ENCODE measurements at places on chromosomes 7 and 10.

GRCh38 chr7:138243430-138243829, 167.2 kb downstream of the AKR1D1 start:
- peak; percentile 71 for DNase-seq

DNA sequence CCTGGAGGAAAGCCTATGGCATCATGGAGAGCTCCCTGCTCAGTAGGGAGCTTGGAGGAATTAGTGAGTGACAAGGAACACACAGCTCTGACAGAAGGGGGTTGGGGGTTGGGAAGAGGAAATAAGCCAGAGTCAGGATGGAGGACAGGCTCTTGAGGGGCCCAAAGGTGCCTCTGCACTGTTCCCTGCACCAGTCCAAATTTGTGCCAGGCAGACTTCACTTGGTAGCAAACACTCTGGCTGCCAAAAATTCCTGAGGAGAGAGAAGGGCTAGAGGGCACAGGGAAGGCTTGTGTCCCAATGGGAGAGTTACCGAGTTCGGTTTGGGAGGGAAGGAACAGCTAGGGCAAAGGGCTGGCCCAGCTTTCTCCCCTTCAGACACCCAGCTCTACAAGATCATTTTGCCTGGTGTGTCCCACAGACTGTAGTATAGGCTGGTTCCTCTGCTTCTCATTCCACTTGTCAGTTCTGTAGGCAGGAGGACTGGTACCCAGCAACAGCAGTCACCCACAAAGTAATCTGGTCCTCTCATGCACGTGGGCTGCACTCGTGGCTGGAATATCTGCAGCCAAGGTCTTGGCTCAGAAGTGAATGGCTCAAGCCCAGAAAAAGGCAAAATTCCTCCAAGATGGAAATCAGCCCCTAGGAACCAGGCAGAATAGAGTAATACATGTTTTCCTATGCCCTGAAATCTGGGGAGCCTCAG, 8.0 kb upstream of the KCNIP2 start:
- no peak for DNase-seq

GRCh38 chr7:159156436-159157245, 12.0 kb upstream of the VIPR2 start:
- DNase-seq: no peak

DNA sequence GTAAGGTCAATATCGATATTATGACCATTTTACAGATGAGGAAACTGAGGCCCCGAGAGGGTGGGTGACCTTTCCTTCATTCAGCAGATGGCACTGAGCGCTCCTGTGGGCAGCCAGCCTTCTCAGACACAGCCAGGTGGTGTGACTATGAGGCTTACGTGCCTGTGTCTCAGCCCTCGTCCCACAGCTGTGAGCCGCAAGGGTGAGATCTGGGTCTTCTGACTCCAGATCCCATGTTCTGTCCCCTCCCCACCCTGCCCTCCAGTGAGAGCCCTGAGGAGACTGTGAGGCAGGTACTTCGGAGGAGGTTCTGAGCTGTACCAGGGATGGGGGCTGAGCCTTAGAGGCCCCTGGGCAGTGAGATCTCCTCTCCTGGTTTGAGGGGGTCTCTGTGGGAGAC, 613.8 kb upstream of the FOXK1 start:
- DNase-seq: no peak

DNA sequence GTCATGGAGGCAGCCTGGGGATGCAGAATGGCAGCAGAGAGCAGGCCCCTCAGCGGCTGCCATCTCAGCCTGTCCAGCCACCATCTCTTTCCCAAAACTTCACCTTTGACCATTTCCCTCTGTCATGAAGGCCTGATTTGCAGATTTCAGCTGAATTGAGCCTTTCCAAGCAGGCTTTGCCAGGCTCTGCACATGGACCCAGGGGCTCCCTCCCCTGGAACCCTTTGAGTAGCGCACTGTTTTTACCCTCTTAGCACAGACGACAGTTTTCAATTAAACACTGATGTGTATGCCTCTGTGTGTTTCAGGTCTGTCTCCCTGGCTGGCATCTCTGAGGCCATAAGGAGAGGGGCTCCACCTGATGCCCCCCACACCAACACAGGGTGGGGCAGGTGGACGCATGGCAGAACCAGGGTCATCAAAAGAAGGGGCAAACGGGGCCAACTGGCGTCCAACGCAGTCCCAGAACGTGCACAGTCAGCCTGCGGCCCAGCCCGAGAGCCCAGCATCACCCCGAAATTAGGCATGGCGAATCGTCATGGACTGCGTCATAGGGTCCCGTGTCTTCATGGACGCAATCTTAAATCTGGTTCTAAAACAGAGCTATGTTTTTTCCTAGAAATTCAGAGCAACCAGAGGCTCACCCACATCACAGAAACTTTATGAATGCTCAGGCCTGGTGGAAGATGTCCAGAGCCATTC, 185.0 kb upstream of the TCERG1L start:
- no peak for DNase-seq

GRCh38 chr7:36265680-36266079, 112.6 kb downstream of the EEPD1 start:
- no peak for DNase-seq

GRCh38 chr10:116109881-116110280, 163.1 kb downstream of the GFRA1 start:
- no peak for DNase-seq

GRCh38 chr7:143299840-143300239, 11.7 kb downstream of the CASP2 start:
- no peak for DNase-seq

GRCh38 chr10:34251177-34251576, 563.9 kb downstream of the PARD3 start:
- DNase-seq: no peak

DNA sequence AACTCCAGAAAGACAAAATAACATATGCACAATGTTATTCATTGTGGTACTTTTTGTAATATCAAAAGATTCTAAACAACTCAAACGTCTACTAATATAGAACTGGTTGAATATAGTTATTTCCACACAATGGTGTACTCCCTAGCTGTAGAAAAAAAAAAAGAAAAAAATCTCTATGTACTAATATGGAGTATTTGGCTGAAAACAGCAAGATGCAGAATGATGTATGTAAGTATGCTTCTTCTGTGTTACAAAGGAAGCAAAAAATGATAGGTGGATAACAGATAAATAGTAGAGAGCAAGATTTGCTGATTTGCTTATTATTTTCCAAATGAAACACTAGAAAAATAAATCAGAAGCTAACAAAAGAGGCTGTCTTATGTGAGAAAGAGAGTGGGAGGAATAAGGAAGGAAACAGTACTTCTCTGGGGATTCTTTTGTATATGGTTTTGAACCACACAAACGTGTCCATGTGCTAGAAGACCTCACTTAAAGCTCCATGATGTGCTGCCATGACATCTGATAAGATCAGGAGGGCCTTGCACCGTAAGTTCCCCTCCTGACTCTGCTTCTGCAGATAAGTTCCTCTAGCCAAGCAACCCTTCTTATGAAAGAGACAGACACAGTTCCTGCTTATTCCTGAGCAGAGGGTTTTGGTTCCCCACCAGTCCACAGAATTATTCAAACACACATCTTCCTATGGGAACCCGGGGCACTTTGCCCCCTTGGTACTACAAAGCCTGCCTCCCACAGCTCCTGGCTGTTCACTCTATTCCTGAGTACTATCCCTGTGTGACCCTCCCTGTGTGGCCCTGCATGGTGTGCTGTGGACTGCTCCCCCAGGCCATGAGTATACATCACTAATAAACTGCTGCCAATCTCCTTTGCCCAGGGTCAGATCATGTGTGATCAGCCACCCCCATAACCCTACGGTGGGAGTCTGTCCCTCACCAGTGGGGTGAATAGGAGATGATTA, 159.1 kb downstream of the CCDC71L start:
- DNase-seq: no peak

Data from NCI-H1417 (cell line).